ENCODE measurements at places on chromosomes 7 and 10.

- no peak for DNase-seq
These were observed 16.2 kb downstream of the LDB3 start for GRCh38 chr10:86684331-86685097.

- DNase-seq, result no peak
These were observed 43.2 kb downstream of the HDAC9 start for GRCh38 chr7:18538554-18539250.

DNA sequence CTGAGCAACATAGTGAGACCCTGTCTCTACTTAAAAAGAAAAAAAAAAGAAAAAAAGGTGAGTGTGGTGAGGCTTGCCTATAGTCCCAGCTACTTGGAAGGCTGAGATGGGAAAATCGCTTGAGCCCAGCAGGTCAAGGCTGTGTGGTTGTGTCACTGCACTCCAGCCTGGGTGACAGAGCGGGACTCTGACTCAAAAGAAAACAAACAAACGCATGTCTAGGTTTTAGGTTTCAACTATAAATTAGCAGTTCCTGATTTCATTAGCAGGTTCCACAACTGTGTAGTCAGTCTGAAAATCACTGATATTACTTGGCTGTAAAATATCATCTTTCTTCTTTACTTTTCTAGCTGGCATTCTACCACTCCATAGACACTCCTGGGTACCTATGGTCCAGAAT, 155.7 kb upstream of the HGF start:
- no peak for DNase-seq

DNA sequence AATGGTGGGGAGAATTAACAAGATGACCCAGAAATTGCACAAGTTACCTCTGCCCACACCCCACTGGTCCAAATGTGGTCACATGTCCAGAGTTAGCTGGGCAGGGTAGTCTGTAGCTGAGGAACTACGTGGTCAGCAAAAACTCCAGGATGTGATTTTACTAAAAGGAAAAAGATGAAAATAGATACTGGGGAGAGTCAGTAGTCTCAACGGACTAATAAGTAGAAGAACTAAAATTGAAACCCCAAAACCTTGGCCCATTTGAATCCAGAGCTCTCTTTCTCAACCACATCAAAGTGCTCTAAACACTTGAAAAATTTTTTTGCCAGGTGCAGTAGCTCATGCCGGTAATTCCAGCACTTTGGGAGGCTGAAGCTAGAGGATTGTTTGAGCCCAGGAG, 146.3 kb downstream of the SKIDA1 start:
- DNase-seq, result no peak
